Motor neuron (in vitro differentiated cells): ENCODE measurements at places on chromosomes 16 and 17. TPM values are rescaled to one million over a fixed set of nuclear protein-coding genes. Genes with fewer than 3 reads are reported as not detected.
A peak's percentile ranks its signal among the peaks of the same experiment; 100 is the strongest.

The LGALS9 gene
- total RNA-seq = 1.3 and 3.2 TPM in 2 replicates

The KRT17 gene
- 10.1 and 11.7 TPM in 2 replicates for total RNA-seq

The SLC52A1 gene
- total RNA-seq = 0.09 and 0.13 TPM in 2 replicates

The ZPBP2 gene
- not detected in 2 replicates for total RNA-seq

The DNAH2 gene
- 2.4 and 3.6 TPM in 2 replicates for total RNA-seq

The NAGS gene
- 1.9 and 2.0 TPM in 2 replicates for total RNA-seq

The TTLL6 gene
- not detected in 2 replicates for total RNA-seq

The PRDM7 gene
- total RNA-seq = 0.14 and 0.31 TPM in 2 replicates

The SLFN14 gene
- not detected in 2 replicates for total RNA-seq

- peak; percentile 57 for ATAC-seq
Observed at GRCh38 chr17:73320601-73321264, 8.9 kb upstream of the CDC42EP4 start.

DNA sequence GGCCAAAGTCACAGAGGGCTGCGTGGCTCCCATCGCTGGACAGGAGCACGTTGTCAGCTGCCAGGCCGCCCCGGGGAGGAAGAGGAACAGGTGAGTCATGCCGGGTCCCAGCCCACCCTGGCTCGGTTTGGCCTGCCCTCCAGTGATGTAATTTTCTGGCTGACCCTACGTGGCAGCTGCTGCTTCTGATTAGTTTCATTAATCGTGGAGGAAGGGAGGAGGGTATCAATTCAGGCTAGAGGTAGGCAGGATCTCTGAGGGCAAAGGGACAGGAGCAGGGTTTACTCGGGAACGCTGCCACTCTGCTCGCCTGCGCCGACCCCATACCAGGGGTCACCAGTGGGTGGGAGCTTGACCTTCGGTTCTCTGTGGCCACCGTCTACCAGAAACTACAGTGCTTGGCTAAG, 11.7 kb upstream of the SPATA32 start:
- no peak for ATAC-seq

DNA sequence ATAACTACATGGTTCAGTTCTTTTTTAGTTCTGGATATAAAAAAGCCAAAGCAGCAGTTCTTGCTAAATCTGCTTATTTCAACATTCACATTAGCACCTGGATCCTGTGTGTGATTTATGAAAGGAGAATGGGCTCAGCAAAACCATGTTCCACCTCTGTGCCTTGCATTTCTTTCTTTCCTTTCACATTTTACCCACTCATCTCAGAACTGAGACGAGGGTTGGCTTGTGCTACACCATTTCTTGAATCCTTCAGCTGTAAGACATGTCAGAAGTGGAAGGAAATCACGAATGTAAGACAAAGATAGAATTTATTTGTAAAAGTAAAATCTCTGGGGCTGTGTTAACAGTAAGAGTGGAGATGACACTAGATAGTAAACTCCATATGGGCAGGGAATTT, 1.2 kb upstream of the UTP6 start:
- no peak for ATAC-seq

DNA sequence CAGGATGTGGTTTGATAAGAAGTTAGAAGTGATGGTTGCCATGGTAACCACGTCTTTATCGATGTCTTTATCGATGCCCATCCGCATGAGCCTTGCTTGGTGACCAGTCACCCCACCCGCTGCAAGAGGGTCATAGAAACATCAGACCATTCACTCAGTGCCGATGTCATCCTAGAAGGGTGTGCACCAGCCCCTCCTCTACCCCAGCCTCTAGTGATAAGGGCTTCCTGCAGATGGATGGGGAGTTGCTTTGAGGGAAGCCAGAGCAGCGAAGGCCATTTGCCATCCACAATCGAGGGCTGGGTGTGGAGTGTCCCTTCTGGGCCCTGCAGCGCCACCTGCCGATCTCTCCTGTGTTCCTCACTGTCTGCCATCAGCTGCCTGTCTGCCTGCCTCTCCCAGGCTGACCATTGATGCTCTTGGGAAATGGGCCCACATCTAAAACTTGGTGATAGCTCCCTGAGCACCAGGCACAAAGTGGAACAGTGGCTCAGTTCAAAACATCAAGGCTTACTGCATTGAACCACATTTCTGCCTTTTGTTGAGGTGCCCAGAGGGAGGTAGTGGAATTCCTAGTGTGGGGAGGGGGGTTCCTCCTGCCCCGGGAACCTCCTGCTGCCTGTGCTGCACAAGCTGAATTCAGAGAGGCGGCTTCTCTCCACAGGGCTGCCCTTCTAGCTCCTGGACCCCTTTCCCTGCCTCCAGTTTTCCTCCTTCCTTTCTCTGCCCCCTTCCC, 8.9 kb downstream of the CALB2 start:
- ATAC-seq = peak; percentile 57

DNA sequence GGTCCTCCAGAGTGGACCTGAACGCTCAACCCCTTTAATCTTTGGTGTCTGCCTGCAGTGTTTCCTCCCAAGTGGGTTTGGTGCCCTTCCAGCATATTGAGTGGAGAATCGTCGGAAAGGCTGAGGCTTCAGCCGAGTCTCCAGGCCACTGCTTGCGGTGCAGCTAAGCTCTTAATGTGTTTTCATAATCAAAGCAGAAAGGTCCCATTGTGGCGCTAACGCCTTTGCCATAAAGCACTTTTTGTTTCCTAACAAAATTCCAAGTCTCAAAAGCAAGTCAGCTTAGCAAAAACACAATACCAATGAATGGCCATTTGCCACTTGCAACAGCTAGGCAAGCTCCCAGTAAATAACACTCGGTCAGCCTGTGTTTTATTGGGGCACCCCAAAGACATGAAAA, 57.6 kb downstream of the KSR1 start:
- ATAC-seq = no peak

- peak; percentile 97 for ATAC-seq
Observed at GRCh38 chr16:10080051-10080772, 102.0 kb downstream of the GRIN2A start.

GRCh38 chr16:47600376-47600775, 139.2 kb downstream of the PHKB start:
- ATAC-seq = no peak

DNA sequence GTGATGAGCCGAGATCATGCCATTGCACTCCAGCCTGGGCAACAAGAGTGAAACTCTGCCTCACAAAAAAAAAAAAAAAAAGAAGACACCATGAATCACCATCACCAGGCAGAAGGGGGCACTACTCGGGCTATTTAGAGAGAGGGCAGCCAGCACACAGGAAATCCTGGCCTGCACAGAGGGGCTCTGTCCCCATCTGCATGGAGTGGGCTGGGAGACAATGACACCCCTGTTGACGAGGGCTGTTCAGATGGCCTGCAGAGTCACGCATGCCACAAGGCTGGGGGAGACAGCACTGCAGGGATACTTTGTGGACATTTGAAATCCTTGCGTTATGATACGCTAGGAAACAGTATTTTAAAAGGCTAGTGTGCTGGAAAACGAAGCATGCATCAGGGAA, 48.3 kb downstream of the CUEDC1 start:
- ATAC-seq = peak; percentile 56

GRCh38 chr17:80961541-80962330, 29.9 kb upstream of the CHMP6 start:
- peak; percentile 8 for ATAC-seq

DNA sequence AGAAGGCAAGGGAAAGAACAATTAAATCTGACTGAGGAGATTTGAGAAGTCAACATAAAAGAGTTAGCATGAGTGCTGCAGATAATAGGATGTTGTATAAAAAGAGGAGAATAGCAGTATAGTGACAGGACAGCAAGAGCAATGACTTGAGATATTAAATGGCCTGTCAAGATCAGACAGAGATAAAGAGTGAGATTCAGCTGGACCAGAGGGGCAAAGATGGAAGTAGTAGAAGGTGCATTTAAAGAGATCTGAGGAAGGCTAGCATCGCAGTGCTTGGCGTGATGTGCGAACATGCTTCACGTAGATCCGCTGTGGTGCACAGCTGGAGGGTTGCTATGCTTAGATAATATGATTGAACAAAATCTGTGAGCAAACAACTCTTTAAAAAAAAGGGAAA, 1422.6 kb upstream of the CDH8 start:
- ATAC-seq = no peak

DNA sequence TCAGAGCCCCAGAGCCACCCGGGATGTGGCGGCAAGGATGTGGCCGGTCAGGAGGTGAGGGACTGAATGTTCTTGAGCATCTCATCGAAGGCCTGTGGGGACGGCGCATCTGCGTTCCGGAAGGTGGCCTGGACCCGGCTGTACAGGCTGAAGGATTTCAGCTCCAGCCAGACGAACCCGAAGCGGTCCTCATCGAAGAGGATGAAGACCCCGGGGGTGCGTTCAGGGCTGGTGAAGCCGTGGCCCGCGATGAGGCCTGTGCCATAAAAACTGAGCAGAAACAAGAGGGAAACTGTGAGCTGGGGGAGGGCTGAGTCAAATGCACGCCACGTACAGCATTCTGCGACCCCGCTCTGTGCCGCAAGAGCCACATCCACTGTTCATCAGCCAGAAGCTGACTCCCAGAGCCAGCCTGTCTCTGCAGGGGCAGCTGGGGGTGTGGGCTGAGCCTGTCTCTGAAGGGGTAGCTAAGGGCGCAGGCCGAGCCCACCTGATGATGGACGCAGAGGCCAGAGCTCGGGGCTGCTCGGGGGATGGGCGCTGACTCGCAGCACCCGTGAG, 14.1 kb upstream of the C16orf95 start:
- ATAC-seq = no peak

- ATAC-seq = peak; percentile 26
Observed at GRCh38 chr16:84284154-84284722, 10.4 kb upstream of the WFDC1 start.

- no peak for ATAC-seq
Observed at GRCh38 chr16:51159296-51159695, 8.2 kb upstream of the SALL1 start.

GRCh38 chr16:19837331-19837980, 47.2 kb downstream of the GPRC5B start:
- peak; percentile 56 for ATAC-seq
